ENCODE measurements at places on chromosomes 1 and 21. TPM values are rescaled to one million over a fixed set of nuclear protein-coding genes. Genes with fewer than 3 reads are reported as not detected.

Gene PDZK1IP1
- total RNA-seq: 3.6 TPM

Gene KIF14
- 0.73 TPM for total RNA-seq

Gene RNU1-2
- under 0.01 TPM for total RNA-seq

Gene CELA3A
- total RNA-seq: not detected

Gene KCNA2
- 0.52 TPM for total RNA-seq

Gene UBL4B
- total RNA-seq: not detected

Gene PBX1
- total RNA-seq: 4.2 TPM

Gene SPRR1B
- total RNA-seq: not detected

Gene RAB42
- 0.52 TPM for total RNA-seq

Gene C1orf116
- 0.63 TPM for total RNA-seq

Gene OR2T29
- not detected for total RNA-seq

Gene FAM3B
- 0.73 TPM for total RNA-seq

Gene C1orf167
- not detected for total RNA-seq

Gene IL19
- total RNA-seq: 0.10 TPM

Gene KIF21B
- 41.1 TPM for total RNA-seq

Gene SLC5A9
- total RNA-seq: 0.10 TPM

Gene CYP4A22
- not detected for total RNA-seq

Gene CYP4Z1
- not detected for total RNA-seq

Gene IRF6
- 0.94 TPM for total RNA-seq

Gene ADAMTSL4
- 3.3 TPM for total RNA-seq

Gene ZYG11A
- total RNA-seq: 0.31 TPM

Gene PODN
- 0.63 TPM for total RNA-seq

Gene DR1
- total RNA-seq: 50.1 TPM

Gene MTARC2
- 1.0 TPM for total RNA-seq

Gene LEFTY1
- total RNA-seq: 0.84 TPM

Gene MTHFR
- total RNA-seq: 28.4 TPM

Gene AVPR1B
- not detected for total RNA-seq

Gene CELA2B
- total RNA-seq: not detected

Gene CD52
- total RNA-seq: 428 TPM
